Iris pigment epithelial cell (primary cell): ENCODE measurements at places on chromosomes 1 and 21.

DNA sequence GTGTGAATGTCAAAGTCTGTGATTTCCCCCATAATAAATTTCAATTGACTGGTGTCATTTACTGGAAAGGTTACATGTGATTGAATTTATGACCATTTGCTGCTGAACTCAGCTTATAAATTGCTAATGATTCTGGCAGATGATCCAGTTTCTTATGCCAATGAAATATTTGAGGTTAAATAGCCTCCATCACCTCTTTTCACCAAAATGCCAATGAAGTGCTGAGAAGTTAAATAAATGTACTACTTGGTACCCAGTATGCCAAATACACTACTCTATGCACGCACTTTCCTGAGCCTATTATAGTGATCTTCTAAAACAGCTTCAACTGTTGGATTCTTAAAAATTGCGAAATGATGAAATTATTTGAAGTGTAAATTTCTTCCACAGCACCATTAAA lies 741.4 kb downstream of the PLA2G4A start:
- no peak for DNase-seq

- DNase-seq, result no peak
Observed at GRCh38 chr1:39805385-39805784, 16.7 kb upstream of the BMP8B start.

DNA sequence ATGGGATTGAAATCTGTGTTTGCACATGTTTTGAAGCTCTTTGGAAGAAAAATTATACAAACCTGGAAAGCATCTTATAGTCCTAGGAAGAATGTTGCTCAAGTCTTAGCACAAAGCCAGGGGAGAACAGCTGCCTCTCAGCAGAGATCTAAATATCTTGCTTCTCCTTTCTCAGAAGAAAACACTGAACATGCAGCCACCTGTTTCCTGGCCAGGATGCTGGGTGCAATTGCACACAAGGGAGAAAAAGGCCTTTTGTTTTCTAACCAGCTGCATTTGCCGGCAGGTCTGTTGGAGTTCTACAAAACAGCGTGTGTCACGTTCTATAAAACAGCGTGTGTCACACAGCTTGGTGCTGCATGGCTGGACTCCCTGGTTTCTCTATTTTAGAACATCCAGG lies 259.6 kb upstream of the PLD5 start:
- no peak for DNase-seq

DNA sequence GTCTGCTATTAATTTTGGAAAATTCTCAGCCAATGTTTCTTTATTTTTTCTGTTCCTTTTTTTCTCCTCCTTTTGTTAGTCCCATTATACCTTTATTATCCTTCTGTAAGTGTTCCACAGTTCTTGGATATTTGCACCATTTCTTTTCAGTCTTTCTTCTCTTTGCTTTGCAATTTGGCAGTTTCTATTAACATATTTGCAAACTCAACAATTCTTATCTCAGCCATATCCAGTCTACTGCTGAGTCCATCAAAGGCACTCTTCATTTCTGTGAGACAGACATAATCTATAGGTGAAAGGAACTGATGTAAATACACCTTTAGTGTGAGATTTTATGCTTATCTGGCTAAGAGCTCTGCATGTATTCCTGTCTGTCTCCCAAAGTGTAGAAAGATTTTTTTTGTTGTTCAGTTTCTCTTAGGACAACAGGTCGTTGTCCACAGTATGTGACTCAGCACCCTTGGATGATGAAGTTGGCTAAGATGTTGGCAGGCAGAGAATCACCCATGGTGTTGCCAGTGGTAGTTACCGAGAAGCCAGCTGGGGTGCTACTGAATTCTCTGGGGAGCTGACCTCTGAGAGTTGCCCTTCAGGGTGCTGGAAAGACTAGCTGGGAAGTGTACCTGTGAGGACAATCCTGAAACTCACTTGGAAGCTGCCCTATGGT lies 38.4 kb downstream of the LEPR start:
- DNase-seq, result peak; percentile 26

DNA sequence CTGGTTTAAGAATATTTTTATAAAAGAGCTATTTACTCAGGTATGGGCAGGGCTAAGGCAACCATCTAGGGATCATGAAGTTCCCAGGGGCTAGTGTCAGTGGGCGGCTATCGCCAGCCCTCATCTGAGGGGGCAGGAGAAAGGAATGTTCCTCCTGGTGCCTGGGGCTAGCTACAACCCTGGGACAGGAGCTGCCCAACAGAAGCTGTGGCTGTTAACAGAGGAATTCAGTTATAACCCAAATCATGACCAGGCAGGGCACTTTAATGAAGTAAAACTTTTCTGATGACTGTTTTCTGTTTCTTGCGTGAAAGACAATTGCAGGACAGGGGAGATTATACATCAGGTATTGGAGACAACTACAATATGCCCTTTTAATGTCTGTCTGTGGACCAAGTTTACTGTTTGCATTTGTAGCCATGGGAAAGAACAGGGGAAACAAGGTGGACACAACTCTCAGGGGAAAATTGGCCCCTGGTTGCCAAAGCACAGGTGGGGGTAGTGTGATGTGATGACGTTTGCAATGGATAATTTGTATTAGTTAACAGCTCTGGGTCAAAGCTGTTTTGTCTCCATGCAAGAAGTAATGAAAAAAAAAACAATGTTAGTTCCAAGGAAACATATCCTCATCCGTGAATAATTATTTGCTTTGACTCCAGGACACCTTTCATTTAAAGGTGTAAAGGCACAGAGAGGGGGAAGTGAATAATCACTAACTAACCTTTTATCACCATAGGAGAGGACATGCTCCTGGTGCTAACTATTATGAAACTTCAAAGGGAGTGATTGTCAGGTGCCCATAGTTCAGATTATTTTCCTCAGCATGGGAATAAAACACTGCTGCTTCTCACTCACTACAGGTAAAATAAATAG lies 105.2 kb downstream of the TSEN15 start:
- no peak for DNase-seq

- DNase-seq, result peak; percentile 33
Observed at GRCh38 chr1:77218477-77219165, 609 bp downstream of the PIGK start.

DNA sequence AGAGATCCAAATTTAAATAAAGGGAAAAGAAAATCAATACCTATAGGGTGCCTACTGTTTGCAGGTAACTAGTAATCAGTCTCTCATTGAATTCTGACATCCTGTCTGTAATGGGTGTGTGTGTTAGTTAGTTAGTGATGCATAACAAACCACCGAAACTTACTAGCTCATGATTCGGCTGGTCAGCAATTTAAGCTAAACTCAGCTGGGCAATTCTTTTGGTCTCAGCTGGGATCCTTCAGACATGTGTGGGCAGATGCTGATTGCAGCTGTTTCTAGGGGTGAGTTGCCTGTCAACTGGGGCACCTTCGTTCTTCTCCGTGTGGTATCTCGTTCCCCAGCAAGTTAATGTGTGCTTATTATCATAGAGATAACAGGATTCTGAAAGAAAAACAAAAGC lies 40.2 kb upstream of the ZNF124 start:
- DNase-seq, result no peak

DNA sequence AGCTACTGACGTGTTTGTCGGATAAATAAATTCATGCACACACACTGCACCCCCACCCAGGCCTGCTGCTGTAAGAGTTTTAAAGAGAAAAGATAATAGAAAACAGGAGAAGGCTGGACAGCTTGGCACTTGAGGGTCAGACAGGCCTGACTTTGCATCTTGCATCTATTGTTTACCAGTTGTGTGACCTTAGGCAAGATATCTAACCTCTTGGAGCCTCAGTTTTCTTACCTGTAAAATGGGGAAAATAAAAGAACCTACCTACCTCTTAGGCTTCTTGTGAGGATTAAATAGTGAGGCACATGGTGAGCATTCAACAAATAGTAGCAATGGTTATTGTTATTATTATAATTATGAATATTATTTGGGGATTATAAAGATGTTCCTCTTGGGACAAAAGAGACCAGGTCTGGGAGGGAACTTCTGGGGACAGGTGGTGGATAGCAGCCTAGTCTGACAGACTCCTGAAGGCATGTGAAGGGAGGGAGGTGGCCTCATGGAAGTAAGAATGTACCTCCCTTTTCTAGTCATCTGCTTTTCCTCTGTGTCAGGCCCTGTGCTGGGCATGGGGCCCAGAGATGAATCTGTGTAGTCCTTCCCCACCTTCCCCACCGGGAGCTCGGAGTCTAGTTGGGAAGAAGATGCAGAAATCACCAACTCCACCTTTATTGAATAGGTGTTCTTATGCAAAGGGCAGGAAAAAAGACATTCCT lies 18.3 kb upstream of the EPB41 start:
- DNase-seq, result no peak

DNA sequence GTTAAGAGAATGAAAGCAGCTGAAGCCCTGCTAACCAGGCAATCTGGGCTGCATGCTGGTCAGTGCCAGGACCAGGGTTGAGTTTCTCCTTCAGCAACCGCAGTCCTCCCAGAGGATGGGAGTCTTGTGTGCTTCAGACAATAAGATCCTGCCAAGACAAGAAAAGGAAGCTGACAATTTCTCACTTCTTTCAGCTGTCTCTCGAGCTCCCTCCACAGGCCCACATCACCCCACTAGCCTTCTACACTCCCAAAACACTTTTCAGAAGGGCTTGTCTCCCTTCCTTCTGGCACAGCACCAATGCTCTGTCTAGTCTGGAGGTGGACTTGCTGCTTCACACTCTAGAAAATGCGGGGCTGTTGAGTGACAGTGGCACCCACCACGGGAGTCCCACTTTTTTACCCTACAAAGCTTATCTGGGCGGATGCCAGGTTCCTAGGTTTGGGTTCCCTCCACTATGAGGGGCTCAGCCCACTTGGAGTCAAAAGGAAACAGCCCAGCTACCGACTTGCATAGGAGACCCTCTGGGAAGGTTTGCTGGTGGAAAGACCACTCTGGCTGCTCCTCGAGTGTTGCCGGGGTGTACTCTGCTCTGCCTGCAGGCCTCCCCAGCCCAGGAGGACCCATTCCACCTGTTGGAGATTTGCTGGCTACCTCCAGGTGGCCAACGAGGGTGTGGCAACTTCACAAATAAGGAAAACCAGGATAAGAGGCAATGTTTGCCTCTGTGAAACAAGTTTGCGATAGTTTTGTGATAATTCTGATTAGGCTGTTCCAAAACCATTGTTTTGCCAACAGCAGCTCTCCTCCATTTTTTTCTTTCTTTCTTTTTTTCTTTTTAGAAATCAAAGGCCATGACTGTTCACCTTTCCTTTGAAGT lies 68.9 kb downstream of the TENT5C start:
- peak; percentile 45 for DNase-seq

GRCh38 chr1:217076902-217077301 lies 353.7 kb upstream of the ESRRG start:
- DNase-seq, result peak; percentile 30

- no peak for DNase-seq
Observed at GRCh38 chr1:246077476-246077875, 429.6 kb downstream of the SMYD3 start.

DNA sequence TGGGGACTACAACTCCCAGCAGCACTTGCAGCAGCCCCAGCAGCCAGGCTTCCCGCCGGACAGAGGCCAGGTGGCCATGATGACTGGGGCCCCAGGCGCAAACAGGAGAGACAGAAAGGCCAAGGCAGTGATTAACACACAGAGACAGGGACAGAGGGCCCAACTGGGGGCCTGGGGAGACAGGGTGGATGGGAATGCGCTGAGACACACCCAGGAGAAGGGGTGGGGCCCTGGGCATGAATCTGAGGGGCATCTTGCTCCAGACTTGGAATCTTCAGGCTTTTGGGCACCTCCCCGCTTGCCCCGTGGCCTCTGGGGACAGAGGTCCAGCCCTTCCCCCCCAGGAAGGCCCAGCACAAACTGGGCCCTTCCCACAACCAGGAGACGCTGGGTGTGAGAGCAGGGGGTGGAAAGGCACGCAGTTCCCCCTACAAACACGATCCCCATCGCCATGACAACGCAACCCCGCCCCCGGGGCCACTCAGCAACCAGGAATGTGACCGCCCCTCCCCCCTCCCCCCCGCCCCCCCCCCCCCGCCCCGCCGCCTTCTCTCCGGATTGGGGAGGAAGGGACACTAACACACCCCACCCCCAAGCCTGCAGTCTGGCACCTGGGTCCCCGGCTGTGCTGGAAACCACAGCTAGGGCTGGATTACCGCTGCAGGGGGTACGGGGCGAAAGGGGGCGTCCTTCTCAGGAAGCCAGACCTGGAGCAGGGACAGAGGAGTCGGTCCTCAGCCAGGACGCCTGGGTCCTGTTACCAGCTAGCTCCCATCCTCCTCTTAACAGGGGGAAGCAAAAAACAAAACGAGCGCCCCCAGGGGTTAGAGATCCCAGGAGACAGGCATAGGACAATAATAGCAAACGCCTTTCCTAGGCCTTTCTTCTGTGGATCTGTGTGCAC lies 4.5 kb downstream of the HDGF start:
- DNase-seq, result peak; percentile 88

DNA sequence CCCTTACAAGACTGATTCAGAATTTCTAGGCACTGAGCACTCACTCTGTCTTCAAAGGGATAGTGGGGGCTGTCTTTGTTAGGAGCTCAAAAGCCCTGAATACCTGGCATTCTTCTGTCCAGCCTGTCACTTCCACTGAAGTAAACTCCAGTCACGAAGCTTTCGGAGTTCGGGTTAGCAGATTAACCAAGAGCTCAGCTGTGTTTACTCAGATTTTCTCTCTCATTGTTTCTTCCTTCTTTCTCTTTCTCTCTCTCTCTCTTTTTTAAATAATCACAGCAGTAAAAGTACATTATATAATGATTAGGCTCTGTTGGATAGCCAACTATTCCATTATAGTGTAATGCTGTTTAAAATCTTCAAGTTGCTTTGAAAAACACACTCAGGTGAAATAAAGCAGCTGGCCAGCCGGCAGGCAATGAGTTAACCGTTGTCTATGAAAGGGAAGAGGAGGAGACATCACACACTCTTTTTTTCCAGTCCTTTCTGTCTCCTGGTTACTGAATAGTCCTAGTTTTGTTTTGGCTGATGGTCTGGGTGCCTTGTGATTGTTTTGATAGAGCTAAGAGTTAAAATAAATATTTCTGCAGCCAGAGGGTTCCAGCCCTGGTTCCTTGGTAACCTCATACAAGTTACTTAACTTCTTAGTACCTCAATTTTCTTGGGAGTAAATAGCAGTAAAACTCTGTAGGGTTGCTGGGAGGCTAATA lies 89.8 kb downstream of the ADSS2 start:
- DNase-seq, result peak; percentile 78

DNA sequence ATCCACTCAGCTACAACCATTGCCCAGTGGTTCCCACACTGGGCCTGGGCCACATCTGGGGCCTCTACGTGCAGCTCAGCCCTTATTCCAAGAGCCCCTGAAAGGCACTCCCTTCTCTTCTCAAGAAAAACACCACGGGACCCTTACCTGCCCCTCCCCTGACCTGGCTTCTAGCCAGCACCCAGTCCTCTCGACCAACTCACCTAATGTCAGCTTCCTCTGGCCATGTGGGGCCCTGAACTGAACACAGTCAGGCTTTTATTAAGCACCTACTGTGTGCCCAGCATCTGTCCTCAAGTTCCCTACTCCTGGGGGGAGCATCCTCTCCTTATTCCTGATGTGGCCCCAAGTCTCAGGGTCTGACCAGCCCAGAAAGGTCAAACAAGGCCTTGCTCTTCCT lies 208.4 kb downstream of the MATN1 start:
- DNase-seq, result no peak

GRCh38 chr1:111496398-111496797 lies 7.0 kb downstream of the ADORA3 start:
- no peak for DNase-seq

GRCh38 chr1:67224856-67225255 lies 58.6 kb downstream of the IL23R start:
- no peak for DNase-seq

- peak; percentile 73 for DNase-seq
Observed at GRCh38 chr1:223137455-223138085, 5.5 kb downstream of the TLR5 start.
